ENCODE measurements at places on chromosomes 11 and 22. TPM values are rescaled to one million over a fixed set of nuclear protein-coding genes. Genes with fewer than 3 reads are reported as not detected.

The MUC15 gene
- not detected for total RNA-seq

- no peak for DNase-seq
Observed at GRCh38 chr11:7170431-7170830, 81.3 kb upstream of the SYT9 start.

DNA sequence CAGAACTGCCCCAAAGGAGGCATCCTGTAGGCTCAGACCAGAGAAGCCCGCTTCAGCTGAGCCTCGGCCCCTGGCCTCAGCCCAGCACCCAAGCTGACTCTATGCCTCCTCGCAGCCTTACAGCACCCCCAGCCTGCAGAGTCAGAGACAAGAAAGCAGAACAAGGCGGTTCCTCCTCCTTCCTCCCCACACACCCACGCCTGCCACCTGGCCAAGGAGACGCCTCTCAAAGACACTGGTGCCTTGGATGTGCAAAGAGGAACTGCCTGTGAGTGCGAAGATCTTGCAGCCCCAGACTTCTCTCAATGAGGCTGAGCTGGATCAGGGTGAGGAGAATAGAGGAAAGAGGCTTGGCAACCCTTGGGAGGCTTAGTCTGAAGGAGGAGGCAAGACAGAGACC, 60.2 kb downstream of the PDE2A start:
- DNase-seq: peak; percentile 61

GRCh38 chr22:41488076-41488475, 19.2 kb downstream of the ACO2 start:
- no peak for DNase-seq

GRCh38 chr11:109847621-109848020, 245.6 kb upstream of the ZC3H12C start:
- DNase-seq: no peak

The IGLL1 gene
- not detected for total RNA-seq

DNA sequence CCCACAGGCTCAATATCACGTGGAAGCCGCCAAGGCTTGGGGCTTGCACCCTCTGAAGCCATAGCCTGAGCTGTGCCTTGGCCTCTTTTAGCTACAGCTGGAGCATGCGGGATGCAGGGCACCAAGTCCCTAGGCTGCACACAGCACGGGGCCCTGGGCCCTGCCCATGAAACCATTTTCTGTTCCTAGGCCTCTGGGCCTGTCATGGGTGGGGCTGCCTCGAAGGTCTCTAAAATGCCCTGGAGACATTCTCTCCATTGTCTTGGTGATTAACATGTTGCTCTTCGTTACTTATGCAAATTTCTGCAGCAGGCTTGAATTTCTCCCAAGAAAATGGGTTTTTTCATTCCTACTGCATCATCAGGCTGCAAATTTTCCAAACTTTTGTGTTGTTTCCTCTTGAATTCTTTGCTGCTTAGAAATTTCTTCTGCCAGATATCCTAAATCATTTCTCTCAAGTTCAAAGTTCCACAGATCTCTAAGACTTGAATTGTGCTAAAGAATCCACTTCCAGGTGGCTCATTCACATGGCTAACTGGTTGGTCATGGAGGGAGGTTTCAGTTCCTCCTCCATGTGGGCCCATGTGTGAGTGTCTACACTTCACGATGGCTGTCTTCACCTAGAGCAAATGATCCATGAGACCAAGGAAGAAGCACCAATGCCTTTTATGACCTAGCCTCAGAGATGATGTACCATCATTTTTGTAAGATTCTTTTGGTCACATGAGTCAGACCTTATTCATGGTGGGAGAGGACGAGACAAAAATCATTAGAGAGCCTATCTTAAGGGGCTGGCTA, 7.4 kb upstream of the CREBZF start:
- no peak for DNase-seq

GRCh38 chr11:114172055-114172861, 112.7 kb downstream of the ZBTB16 start:
- no peak for DNase-seq

Measured in activated B cell treated with CpG ODN at 0.5 μM for 24 hours (primary cell).